ENCODE measurements at places on chromosomes 6 and 20.

GRCh38 chr6:170174771-170175643, 115.9 kb downstream of the DLL1 start:
- no peak for DNase-seq

- DNase-seq = no peak
Measured at GRCh38 chr20:2754424-2754823, 46.0 kb downstream of the CPXM1 start.

- DNase-seq = no peak
Measured at GRCh38 chr6:7815716-7816115, 89.8 kb downstream of the BMP6 start.

DNA sequence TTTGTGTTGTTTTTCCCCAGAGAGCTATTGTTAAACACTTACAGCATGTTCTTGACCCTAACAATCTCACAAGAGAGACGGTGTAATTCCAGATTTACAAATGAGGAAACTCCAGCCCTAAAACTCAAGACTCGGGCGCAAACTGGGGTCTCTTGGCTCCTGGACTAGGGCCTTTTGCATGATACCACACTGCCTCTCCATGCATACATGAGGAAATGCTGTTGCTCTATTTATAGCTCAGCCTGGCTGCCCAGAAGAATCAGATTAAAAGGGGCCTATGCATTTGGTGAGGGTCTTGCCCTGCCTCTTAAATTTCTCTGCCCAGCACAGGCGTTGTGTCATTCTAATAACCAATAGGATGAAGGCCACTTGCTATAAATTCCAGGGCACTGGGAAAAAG, 30.5 kb upstream of the SNRPB2 start:
- DNase-seq = no peak

GRCh38 chr20:25147716-25148115, 47.8 kb upstream of the ENTPD6 start:
- DNase-seq = no peak

DNA sequence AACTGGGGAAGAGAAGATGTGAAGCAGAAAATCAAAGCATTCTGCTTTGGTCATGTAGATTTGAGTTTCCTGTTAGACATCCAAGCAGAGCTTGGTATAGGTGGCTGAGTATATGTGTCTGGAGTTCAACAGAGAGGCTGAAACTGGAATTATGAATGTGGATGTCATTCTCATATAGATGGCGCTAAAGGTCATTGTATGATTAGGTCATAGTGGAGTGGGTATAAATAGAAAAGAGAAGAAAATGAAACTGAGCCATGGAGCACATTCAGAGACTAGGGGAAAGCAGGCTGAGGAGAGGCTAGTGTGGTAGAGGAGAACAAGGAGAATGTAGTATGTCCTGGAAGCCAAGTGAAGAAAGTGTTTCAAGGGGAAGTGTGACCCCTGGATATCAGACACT, 295.6 kb upstream of the PLN start:
- DNase-seq = no peak

DNA sequence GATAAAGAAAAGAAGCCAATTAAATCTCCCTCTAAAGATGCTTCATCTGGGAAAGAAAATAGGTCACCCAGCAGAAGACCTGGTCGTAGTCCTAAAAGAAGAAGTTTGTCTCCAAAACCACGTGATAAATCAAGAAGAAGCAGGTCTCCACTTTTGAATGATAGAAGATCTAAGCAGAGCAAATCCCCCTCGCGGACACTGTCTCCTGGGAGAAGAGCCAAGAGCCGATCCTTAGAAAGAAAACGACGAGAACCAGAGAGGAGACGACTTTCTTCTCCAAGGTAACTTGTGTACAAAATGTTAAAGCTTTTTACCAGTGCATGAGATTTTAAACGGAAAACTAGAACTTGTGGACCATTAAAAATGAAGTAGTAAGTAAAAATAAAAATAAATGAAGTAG, 46.5 kb downstream of the FAM217A start:
- no peak for DNase-seq

- DNase-seq = no peak
Measured at GRCh38 chr6:1906609-1907008, 296.9 kb downstream of the FOXC1 start.

- DNase-seq = no peak
Measured at GRCh38 chr6:148105695-148106094, 236.9 kb upstream of the SASH1 start.

- no peak for DNase-seq
Measured at GRCh38 chr6:169861431-169862042, 110.1 kb downstream of the ERMARD start.

GRCh38 chr6:169185011-169185521, 68.6 kb downstream of the THBS2 start:
- no peak for DNase-seq

DNA sequence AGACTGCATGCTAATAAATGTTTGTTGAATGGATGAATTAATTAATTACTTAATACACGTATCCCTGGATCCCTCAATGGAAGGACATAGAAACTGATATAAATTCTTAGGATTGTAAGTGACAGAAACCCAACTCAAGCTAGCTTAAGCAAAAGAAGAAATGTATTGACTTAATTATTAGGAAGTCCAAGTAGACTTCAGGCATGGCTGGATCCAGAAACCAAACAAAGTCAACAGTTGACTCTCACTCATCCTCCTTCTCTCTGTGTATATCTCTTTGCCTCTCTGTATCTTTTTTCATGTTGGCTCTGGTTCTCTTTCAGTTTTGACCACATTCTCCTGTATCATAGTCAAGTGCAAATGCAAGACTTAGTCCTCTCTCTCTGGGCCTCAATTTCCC, 82.0 kb upstream of the CTNNBL1 start:
- DNase-seq = no peak

- DNase-seq = no peak
Measured at GRCh38 chr20:40354880-40355279, 334.2 kb downstream of the MAFB start.

DNA sequence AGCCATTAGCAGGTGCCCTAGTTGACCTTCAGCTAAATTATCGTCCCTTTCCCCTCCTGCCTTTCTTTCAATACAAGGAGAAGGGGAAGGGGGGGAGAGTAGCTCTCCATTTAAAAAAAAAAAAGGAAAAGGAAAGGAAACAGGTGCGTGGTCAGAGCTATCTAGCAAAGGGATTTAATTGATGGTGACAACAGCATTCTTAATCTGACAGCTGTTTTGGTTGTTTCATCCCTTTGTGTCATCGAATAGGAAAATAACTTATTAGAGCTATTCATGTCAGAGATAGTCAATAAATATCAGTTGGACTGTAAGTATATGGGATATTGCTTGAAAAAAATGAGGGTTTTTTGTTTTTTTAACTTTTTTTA, 195.2 kb upstream of the SASH1 start:
- DNase-seq = no peak

- DNase-seq = no peak
Measured at GRCh38 chr6:151881231-151881630, 73.7 kb downstream of the ESR1 start.

- DNase-seq = no peak
Measured at GRCh38 chr20:1297486-1297885, 31.4 kb downstream of the SNPH start.

DNA sequence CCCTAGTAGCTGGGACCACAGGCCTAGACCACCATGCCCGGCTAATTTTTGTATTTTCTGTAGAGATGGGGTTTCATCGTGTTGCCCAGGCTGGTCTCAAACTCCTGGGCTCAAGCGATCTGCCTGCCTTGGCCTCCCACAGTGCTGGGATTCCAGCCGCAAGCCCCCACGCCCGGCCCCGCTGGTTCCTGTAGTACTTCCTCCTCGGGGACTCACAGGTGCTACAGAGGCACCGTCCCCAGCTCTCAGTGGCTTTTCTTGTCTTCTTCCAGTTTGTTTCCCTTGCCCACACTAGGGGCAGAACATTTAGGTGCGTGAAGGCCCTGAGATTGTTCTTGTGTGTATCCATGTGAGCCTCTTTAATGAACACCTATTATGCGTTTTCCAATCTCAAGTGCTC, 773 bp upstream of the ZBP1 start:
- DNase-seq = no peak

DNA sequence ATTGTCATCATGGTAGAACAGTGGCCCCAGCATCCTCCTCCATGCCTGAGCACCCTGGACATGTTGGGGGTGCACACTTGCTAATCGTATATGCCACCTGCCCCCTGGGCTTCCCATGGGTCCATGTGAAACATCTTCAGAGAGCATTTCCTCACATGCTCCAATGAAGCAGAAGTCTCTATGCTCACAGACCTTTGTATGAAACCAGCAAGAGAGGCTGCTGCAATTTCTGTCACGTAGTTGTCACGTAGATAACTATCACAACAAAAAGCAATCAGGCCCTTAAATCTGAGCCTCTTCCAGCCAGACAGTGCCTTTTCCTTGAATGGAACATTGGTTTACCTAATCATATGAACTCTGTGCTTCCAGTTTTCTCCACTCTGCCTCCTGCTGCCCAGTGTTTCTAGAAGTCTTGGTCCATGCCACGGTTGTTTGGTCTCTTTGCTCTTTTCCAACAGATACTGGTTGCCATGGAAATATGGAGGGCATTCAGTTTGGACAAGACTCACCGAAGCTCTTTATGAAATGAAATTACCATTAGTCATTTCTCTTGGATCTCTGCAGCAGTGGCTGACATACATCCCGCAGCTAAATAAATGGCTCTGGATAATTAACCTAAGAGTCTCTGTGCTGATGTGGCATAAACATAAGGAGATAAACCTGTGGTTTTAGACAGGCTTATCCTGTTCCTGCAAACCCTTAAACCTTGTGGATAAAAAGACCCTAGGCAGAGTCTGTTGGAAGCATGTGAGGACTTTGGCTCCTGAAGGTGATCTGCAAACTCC, 172.8 kb upstream of the SYNDIG1 start:
- DNase-seq = no peak

DNA sequence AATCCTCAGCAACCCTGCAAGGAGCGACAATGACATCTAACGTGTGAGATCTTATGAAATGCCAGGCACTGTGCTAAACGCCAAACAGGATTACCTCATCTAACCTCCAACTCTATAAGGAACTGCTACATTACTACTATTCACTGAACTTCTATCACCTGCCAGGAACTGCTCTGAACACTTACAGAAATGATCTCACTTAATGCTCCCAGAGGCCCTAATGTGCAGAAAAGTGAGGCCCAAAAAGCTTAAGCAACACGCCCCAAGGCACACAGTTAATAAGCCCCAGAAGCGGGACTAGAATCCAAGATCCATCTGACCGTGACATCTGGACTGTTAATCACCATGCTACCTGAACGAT, 28.5 kb downstream of the TRAM2 start:
- DNase-seq = no peak

GRCh38 chr6:95352064-95352795, 225.1 kb upstream of the MANEA start:
- no peak for DNase-seq

- no peak for DNase-seq
Measured at GRCh38 chr6:30570740-30571074, 535 bp upstream of the ABCF1 start.

DNA sequence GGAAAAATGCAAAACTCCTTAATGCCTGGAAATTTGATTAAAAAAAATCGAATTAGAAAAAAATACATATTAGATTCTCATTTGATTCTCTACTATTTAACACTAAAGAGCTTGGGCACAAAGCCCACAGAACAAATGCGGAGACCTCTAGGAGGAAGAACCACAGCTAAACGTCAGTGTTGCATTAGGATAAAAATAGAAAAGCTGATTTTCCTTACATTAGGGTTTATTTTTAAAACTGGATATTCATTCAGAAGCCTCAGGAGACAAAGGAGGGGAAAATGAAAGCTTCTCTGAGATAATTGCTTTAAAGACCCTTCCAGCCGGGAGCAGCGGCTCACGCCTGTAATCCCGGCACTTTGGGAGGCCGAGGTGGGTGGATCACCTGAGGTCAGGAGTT, 77.3 kb downstream of the ECT2L start:
- DNase-seq = no peak

DNA sequence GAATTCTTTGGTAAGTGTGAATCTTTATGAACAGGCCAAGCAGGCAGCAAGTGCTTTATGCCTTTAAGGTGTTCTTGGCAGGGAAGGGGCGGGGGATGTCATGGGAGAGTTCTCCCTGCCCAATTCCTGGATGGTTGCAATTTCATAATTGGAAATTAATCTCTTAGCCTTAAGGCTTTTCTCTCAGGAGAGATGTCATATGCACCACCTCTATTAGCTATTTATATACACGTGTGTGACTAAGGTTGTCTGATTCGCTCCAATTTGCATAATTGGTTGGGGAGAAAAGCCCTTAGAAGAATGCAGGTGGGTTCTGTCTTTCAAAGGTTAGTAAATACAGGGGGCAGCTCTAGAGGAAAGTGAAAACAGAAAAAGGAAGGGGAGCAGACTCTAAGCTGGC, 5.2 kb upstream of the ENPP5 start:
- DNase-seq = no peak

DNA sequence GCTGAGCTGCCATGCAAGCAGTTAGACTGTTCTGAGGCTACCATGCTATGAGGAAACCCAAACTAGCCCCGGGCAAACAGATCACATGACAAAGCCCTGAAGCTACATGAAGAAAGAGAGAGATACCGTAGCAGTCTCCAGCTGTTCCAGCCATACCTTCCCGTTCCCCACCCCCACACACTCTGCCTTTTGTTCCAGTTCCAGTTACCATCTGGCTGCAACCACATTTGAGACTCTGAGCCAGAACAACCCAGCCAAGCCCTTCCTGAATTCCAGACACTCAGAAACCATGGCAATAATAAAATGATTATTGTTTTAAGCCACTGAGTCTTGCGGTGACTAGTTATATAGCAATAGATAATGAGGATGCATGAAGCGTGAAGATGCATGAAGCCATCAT, 28.3 kb downstream of the RIN2 start:
- no peak for DNase-seq

DNA sequence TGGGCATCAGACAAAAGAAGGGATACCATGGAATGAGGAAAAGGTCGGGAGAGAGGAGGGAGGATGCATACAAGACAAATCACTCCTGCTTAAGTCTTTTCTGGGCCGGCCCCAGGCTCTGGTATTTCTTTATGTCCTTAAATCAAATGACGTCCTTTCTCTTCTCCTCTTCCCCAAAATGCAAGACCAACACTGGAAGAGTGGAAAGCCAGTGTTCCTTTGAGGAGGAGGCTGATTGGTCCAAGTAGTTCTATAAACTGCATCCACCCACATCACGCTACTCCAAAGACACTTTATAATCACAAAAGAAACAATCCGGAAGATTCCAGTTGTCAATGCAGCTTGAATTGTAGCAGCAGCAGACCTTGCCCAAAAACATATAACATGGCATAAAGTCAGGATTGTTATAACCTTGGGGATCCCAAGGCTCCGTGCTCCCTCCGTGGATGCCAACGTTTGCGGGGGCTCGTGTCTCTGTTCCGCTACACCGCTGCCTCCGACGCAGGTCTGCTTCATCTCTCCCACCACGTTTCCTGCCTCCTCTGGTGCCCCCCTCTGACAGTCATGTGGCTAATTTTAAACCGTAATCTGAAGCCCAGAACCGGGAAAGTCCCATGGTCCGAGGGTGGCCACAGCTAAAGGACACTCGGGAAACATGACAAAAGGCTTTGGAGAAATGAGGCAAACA, 47.1 kb downstream of the MCUR1 start:
- peak; percentile 22 for DNase-seq
